ENCODE measurements at places on chromosomes 1 and 21. TPM values are rescaled to one million over a fixed set of nuclear protein-coding genes. Genes with fewer than 3 reads are reported as not detected.

DNA sequence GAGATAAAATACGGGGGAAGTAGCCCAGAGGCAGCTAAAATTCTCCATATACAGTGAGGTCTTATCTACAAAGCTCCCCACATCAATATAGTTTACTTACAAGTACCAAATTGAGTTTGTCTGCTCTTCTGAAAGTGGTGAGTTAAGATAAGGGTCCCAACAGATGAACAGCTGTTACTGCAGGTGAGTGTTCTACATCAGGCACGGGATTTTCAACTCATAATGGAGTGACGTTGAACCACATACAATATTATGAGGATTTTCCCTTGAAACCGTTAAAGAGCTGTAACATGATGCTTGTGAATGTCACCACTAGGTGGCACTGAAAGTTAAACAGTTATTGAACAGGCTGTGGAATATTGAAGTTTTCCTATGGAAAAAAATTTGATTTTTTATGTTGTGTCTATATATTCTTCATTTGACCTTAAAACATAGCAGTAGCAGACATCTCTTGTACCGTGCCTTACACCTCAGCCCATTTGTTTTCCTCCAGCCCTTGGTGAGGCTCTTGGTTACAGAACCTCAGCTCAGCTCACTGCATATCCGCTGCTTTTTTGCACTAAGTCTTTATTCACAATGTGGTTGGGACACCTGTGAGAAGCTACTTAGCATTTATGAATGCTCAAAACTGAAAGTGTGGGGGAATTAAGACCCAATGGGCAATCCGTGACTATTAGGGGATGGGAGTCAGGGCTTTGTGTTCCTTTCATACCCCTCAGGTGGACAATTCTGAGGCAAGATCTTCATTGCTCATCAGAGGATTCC lies 23.2 kb downstream of the CD1D start:
- no peaks in the 10 kb centered on the region for H3K27me3 ChIP-seq
- DNase-seq, result no peak
- no peak overlapping the region for H3K27ac ChIP-seq
- H3K36me3 ChIP-seq, result no peaks in the 10 kb centered on the region
- no peak overlapping the region for H3K4me3 ChIP-seq

DIO1 gene
- not detected for total RNA-seq

DNA sequence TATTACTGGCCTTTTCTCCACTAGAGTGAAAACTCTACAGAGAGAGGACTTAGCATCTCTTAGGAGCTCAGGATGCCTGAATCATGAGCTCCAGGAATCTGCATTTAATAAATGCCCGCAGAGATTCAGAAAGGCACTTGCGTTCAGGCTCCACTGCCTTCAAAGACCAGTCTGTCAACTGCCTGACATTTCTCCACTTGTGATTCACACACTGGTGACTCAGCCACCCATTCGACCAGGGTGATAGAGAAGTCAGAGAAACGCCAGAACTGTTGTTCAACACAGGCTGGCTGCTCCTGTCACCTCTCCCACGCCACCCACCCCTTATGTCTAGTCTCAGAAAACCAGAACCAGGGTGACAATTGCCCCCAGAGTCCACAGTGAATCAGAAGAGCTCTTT lies 26.9 kb upstream of the LBR start:
- DNase-seq, result no peak
- H3K27me3 ChIP-seq, result no peaks in the 10 kb centered on the region
- peaks cover 45% of the 10 kb centered on the region for H3K4me1 ChIP-seq
- peak overlapping the region; percentile 90 for H3K27ac ChIP-seq

INAVA gene
- not detected for total RNA-seq

AGMAT gene
- not detected for total RNA-seq

GRCh38 chr1:201299968-201300367 lies 16.7 kb downstream of the PKP1 start:
- H3K4me3 ChIP-seq, result no peak overlapping the region
- H3K36me3 ChIP-seq, result no peaks in the 10 kb centered on the region
- peaks cover 3% of the 10 kb centered on the region for H3K4me1 ChIP-seq
- DNase-seq, result no peak
- H3K27me3 ChIP-seq, result no peaks in the 10 kb centered on the region

RNU1-2 gene
- not detected for total RNA-seq

- H3K4me1 ChIP-seq, result no peaks in the 10 kb centered on the region
- H3K36me3 ChIP-seq, result no peaks in the 10 kb centered on the region
- H3K4me3 ChIP-seq, result no peak overlapping the region
- H3K27ac ChIP-seq, result no peak overlapping the region
- no peak for DNase-seq
- no peaks in the 10 kb centered on the region for H3K27me3 ChIP-seq
These were observed 521.6 kb downstream of the PLPP3 start for GRCh38 chr1:56057466-56058405.

TDRD5 gene
- total RNA-seq, result 0.06 TPM

RGS8 gene
- 0.06 TPM for total RNA-seq

GRCh38 chr21:41043014-41043413 lies 124.9 kb upstream of the BACE2 start:
- no peak overlapping the region for H3K4me3 ChIP-seq
- H3K27me3 ChIP-seq, result peaks cover 7% of the 10 kb centered on the region
- no peaks in the 10 kb centered on the region for H3K36me3 ChIP-seq
- no peak for DNase-seq
- no peak overlapping the region for H3K27ac ChIP-seq

GRCh38 chr1:9399510-9400424 lies 107.1 kb downstream of the SPSB1 start:
- H3K4me3 ChIP-seq, result no peak overlapping the region
- no peaks in the 10 kb centered on the region for H3K27me3 ChIP-seq
- no peaks in the 10 kb centered on the region for H3K36me3 ChIP-seq
- H3K27ac ChIP-seq, result peak overlapping the region; percentile 28

GRCh38 chr1:20370698-20371097 lies 80.0 kb downstream of the VWA5B1 start:
- H3K27me3 ChIP-seq, result peaks cover 31% of the 10 kb centered on the region
- H3K27ac ChIP-seq, result no peak overlapping the region
- peaks cover 21% of the 10 kb centered on the region for H3K4me1 ChIP-seq
- H3K4me3 ChIP-seq, result no peak overlapping the region

GRCh38 chr1:217268058-217268457 lies 362.8 kb downstream of the GPATCH2 start:
- H3K4me3 ChIP-seq, result no peak overlapping the region
- peaks cover 27% of the 10 kb centered on the region for H3K4me1 ChIP-seq
- H3K27ac ChIP-seq, result no peak overlapping the region
- DNase-seq, result no peak
- H3K27me3 ChIP-seq, result no peaks in the 10 kb centered on the region

ZNF678 gene
- total RNA-seq, result 4.0 TPM

MACO1 gene
- total RNA-seq, result 21.5 TPM

CD53 gene
- total RNA-seq, result 18.7 TPM

- H3K4me3 ChIP-seq, result no peak overlapping the region
- no peak for DNase-seq
- no peaks in the 10 kb centered on the region for H3K27me3 ChIP-seq
- no peaks in the 10 kb centered on the region for H3K36me3 ChIP-seq
These were observed 9.6 kb downstream of the ST6GALNAC3 start for GRCh38 chr1:76084029-76084627.

GRCh38 chr1:29869802-29870201 lies 633.5 kb downstream of the PTPRU start:
- no peak for DNase-seq
- H3K4me3 ChIP-seq, result no peak overlapping the region
- no peaks in the 10 kb centered on the region for H3K36me3 ChIP-seq
- H3K4me1 ChIP-seq, result no peaks in the 10 kb centered on the region

DNA sequence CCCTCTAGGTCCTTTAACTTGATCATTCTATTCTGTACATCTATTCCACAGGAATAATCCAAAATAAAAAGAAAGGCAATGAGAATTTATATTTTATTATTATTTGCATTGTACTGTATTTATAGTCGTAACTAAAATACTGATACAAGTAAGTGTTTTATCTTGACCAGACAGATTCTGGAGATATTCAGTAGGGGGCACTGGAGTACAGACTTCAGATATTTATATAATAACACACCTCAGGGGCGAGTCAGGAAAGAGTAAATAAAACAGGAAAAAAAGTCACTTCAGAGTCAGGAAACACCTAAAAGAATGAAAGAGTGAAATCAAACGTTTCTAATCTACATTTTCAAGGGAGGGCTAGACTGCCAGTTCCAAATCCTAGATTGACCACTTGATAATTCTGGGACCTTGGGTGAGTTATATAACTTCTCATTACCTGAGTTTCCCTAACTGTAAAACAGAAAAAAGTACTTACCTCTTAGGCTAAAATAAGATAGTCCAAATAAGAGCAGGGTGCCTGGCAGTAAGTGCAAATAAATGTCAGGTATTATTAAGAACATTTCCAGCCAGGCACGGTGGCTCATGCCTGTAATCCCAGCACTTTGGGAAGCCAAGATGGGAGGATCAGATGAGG lies 31.1 kb upstream of the MTF1 start:
- H3K27me3 ChIP-seq, result no peaks in the 10 kb centered on the region
- H3K27ac ChIP-seq, result no peak overlapping the region
- no peak overlapping the region for H3K4me3 ChIP-seq
- no peak for DNase-seq

KRTAP10-9 gene
- total RNA-seq, result not detected

GRCh38 chr1:13590486-13590885 lies 6.9 kb downstream of the PDPN start:
- peaks cover 17% of the 10 kb centered on the region for H3K4me1 ChIP-seq
- no peak overlapping the region for H3K27ac ChIP-seq
- H3K27me3 ChIP-seq, result no peaks in the 10 kb centered on the region
- H3K4me3 ChIP-seq, result no peak overlapping the region

DNA sequence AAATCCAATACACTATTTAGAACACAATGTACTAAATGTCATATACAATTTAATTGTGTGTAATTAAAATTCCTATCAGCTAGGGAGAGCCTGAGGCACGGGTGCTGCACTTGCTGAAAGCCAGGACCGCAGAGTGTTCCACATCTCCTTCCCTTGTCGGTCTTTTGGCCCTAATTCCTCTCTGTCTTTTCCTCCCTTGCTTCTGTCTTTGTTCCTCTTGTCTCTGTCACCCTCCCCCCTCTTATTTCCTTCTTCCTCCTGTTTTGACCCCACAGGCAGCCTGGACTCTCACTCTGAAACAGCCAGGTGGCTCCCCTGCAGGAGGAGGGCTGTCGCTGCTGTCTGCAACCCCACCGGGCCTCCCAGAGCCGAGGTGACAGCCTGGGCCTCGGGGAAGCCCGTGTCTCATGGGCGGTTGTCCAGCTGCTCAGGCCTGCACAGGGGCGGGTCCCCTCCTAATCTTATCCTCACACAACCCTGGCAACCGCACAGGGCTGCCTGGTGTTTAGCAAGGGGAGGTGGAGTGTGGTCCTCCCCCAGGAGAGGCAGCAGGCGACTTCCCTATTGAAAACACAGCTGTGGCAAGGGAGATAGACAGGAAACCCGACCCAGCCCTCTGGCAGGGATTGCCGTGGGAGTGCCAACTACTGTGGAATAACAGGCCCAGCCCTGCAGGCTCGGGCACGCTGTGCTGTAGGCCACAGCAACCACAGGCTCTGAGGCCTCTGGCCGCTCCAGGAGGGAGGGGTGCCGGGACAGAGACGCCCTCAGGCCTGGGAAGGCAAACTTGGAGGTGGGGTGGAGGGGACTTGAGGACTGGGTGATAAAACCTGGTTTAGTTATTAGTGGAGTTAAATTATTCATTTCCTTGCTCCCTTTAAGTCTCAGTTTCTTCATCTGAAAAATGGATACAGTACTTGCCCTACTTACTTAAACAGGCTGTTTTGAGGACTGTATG lies 68.8 kb upstream of the WDR26 start:
- H3K27ac ChIP-seq, result peak overlapping the region; percentile 85
- peaks cover 52% of the 10 kb centered on the region for H3K4me1 ChIP-seq
- no peaks in the 10 kb centered on the region for H3K27me3 ChIP-seq
- H3K4me3 ChIP-seq, result peak overlapping the region; percentile 29

DNA sequence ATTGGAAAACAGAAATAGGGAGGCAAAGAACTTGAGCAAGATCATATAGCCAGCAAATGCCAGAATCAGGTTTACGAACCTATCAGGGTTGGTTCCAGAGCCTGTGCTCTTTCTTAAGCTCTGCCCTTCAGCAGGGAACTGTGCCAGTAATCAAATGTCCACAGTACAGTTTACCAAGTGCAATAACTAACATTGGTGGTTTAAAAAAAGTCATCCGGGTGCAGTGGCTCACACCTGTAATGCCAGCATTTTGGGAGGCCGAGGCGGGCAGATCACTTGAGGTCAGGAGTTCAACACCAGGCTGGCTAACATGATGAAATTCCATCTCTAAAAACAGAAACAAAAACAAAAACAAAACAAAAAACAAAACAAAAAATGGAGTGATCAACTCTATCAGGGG lies 182.7 kb downstream of the LMX1A start:
- H3K27me3 ChIP-seq, result no peaks in the 10 kb centered on the region
- DNase-seq, result no peak
- no peaks in the 10 kb centered on the region for H3K36me3 ChIP-seq
- no peak overlapping the region for H3K27ac ChIP-seq
- no peak overlapping the region for H3K4me3 ChIP-seq
- H3K4me1 ChIP-seq, result no peaks in the 10 kb centered on the region

GRCh38 chr1:17741052-17741451 lies 14.1 kb upstream of the ACTL8 start:
- no peak overlapping the region for H3K27ac ChIP-seq
- H3K27me3 ChIP-seq, result peaks cover 8% of the 10 kb centered on the region
- no peak overlapping the region for H3K4me3 ChIP-seq

DNA sequence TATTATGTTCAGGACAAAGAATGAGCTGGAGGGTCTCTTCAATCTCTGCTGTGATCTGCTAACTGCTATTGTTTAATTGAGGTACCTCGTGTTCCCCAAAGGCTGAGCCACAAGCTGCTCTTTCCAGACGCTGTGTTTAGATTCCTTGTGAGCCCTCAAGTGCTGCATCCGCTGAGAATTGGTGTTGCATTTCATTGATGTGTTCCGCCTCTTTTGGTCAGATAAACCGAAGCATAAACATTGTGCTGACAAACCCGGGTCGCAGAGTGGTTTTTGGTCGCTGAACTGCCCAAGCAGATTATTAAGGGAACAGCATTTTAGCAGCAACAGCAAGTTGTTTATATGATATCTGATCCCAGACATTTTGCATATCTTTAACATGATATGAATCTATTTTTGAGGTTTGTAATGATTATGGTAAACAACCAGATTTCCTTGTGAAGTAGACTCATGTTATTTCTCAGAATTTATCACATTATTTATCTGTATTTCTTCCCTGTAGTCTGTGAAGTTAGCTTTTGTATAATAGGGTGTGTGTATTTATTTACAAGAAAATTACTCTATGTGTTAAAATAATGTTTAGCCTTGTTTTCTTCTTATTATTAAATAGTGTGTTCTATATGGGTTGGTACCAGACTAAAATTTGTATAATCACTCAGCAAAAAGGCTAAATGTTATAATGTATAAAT lies 217.2 kb upstream of the C1orf105 start:
- H3K4me3 ChIP-seq, result no peak overlapping the region
- no peak overlapping the region for H3K27ac ChIP-seq
- H3K4me1 ChIP-seq, result no peaks in the 10 kb centered on the region
- H3K27me3 ChIP-seq, result no peaks in the 10 kb centered on the region
- no peaks in the 10 kb centered on the region for H3K36me3 ChIP-seq

TUFT1 gene
- total RNA-seq, result 24.2 TPM

CHI3L2 gene
- 5.4 TPM for total RNA-seq

PTTG1IP gene
- total RNA-seq, result 253 TPM
